CD8-positive, alpha-beta memory T cell (primary cell): ENCODE measurements at places on chromosomes 16 and 17. TPM values are rescaled to one million over a fixed set of nuclear protein-coding genes. Genes with fewer than 3 reads are reported as not detected.

Gene USP31
- total RNA-seq, result 8.2 TPM

Gene CCL1
- total RNA-seq, result 55.3 TPM

Gene GUCY2D
- not detected for total RNA-seq

- H3K36me3 ChIP-seq, result no peaks in the 10 kb centered on the region
- no peak for DNase-seq
- no peak overlapping the region for H3K27ac ChIP-seq
- peaks cover 18% of the 10 kb centered on the region for H3K4me1 ChIP-seq
- H3K27me3 ChIP-seq, result no peaks in the 10 kb centered on the region
Observed at GRCh38 chr16:48622456-48623303, 12.7 kb upstream of the N4BP1 start.

GRCh38 chr17:76527430-76528111 lies 9.9 kb downstream of the CYGB start:
- DNase-seq, result peak; percentile 60

GRCh38 chr16:27470567-27471431 lies 68.8 kb downstream of the IL21R start:
- no peak overlapping the region for H3K4me3 ChIP-seq

DNA sequence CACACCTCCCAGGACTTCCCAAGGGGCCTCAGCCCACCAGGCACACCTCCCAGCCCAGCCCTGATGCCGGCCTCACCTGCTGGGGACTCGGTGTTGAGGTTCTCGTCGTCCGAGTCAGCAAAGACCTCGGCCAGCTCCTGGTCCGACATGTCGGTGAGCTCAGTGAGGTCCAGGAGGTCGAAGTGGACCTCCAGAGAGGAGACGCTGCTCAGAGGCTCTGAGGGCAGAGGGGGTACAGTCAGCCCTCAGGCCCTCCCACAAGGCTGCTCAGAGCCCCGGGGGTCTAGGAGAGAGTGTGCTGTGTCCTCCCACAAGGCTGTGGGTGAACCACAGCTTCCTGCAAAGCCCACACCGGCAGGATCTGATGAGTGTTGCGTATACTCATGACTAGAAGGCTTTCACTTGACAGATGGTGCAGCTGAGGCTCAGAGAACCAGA lies 10.5 kb downstream of the DBNDD1 start:
- no peaks in the 10 kb centered on the region for H3K36me3 ChIP-seq
- DNase-seq, result peak; percentile 38
- peak overlapping the region; percentile 65 for H3K4me3 ChIP-seq
- peaks cover 19% of the 10 kb centered on the region for H3K4me1 ChIP-seq
- no peak overlapping the region for H3K27ac ChIP-seq
- no peaks in the 10 kb centered on the region for H3K27me3 ChIP-seq

DNA sequence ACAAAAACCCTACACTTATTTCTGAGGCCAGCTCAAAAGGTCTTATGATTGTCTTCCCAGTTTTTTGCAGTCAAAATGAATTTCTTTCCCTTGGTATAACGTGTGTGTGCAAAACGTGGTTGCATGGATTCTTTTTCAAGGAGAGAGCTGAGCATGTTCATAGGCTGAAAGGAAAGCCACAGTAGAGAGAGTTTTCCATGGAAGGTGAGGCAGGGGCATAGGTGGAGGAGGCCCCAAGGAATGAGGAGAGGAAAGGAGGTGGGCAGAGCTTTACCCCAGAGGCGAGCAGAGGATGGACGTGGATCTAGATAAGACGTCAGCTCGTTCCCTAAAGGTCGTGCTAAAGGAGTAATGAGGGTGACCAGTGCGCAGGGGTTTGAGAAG lies 22.8 kb downstream of the TRPV2 start:
- H3K4me1 ChIP-seq, result peaks cover 35% of the 10 kb centered on the region
- no peak for DNase-seq
- H3K27ac ChIP-seq, result peak overlapping the region; percentile 92
- H3K4me3 ChIP-seq, result peak overlapping the region; percentile 39

GRCh38 chr16:83187405-83187804 lies 560.6 kb downstream of the CDH13 start:
- no peak overlapping the region for H3K4me3 ChIP-seq
- no peak overlapping the region for H3K27ac ChIP-seq
- DNase-seq, result no peak

GRCh38 chr17:29618272-29619065 lies 4.2 kb downstream of the CORO6 start:
- H3K4me1 ChIP-seq, result peaks cover 56% of the 10 kb centered on the region
- H3K27ac ChIP-seq, result no peak overlapping the region
- no peaks in the 10 kb centered on the region for H3K27me3 ChIP-seq
- DNase-seq, result no peak
- H3K4me3 ChIP-seq, result no peak overlapping the region

DNA sequence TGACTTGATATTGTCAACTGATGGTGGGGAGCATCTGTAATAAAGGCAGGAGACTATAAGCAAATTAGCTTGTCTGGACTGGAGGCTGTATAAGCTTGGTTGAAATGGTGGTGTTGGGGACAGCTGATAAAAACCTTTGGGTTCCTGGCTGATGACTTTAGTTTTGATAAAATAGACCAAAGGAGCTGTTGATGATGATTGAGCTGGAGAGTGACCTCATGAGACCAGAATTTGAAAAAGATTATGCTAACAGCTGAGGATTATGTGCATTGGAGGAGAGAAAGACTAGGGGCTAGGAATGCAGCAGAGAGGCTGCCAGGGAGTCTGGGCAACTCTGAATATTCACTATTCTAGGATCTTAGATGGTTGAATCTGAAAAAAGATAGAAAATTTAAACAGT lies 8.7 kb upstream of the CDC27 start:
- no peak overlapping the region for H3K4me3 ChIP-seq
- no peaks in the 10 kb centered on the region for H3K27me3 ChIP-seq
- no peak for DNase-seq
- H3K27ac ChIP-seq, result no peak overlapping the region
